ENCODE measurements at places on chromosomes 7 and 10. TPM values are rescaled to one million over a fixed set of nuclear protein-coding genes. Genes with fewer than 3 reads are reported as not detected.

The AMZ1 gene
- not detected for total RNA-seq

The TRIM50 gene
- not detected for total RNA-seq

- H3K4me1 ChIP-seq: no peaks in the 10 kb centered on the region
- DNase-seq: no peak
- H3K27ac ChIP-seq: no peak overlapping the region
- H3K4me3 ChIP-seq: no peak overlapping the region
- H3K36me3 ChIP-seq: no peaks in the 10 kb centered on the region
- peaks cover 34% of the 10 kb centered on the region for H3K27me3 ChIP-seq
Observed at GRCh38 chr10:71088054-71088453, 124.3 kb upstream of the UNC5B start.

- H3K4me1 ChIP-seq: no peaks in the 10 kb centered on the region
- peaks cover 44% of the 10 kb centered on the region for H3K27me3 ChIP-seq
- no peak for DNase-seq
- no peaks in the 10 kb centered on the region for H3K36me3 ChIP-seq
- no peak overlapping the region for H3K4me3 ChIP-seq
- no peak overlapping the region for H3K27ac ChIP-seq
Observed at GRCh38 chr7:76133164-76133775, 68.4 kb upstream of the SRRM3 start.

DNA sequence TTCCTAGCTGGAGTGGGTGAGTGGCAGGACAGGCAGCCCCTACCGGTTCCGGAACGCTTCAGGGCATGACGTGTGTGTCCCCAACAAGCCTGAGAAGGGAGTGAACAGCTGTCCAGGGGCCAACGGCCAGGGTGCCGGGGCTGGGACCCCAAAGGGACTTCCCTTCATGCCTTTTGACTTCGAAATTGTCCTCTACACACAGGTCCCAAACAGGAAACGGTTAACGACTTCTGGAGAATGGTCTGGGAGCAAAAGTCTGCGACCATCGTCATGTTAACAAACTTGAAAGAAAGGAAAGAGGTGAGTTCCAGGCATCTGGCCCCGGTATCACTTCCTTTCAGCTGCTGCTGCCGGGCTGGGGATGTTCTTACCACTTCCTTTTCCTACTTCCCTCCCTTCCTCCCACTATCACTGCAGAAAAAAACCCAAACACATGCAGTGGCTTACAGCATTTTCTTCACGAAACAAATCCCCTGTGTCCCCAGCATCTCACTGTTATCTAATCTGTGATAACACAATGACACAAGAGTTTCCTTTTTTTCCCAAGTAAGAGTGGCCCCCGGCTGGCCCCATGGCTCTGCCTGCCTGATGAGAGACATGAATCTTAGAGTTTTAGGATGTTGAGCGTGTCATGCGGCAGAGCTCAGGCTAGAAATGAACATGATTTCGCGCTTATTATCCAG is 63.2 kb downstream of the MKI67 start:
- peaks cover 31% of the 10 kb centered on the region for H3K4me1 ChIP-seq
- H3K27ac ChIP-seq: peak overlapping the region; percentile 95
- H3K36me3 ChIP-seq: peaks cover 57% of the 10 kb centered on the region
- no peak for DNase-seq
